ENCODE measurements at places on chromosomes 5 and 9. TPM values are rescaled to one million over a fixed set of nuclear protein-coding genes. Genes with fewer than 3 reads are reported as not detected.

Gene ADGRD2
- not detected for total RNA-seq

Gene NAIP
- 3.6 TPM for total RNA-seq

GRCh38 chr5:174145821-174146220 is 100.3 kb downstream of the NSG2 start:
- H3K27ac ChIP-seq, result no peak overlapping the region
- H3K27me3 ChIP-seq, result peaks cover 17% of the 10 kb centered on the region
- no peaks in the 10 kb centered on the region for H3K36me3 ChIP-seq
- no peak overlapping the region for H3K4me3 ChIP-seq

DNA sequence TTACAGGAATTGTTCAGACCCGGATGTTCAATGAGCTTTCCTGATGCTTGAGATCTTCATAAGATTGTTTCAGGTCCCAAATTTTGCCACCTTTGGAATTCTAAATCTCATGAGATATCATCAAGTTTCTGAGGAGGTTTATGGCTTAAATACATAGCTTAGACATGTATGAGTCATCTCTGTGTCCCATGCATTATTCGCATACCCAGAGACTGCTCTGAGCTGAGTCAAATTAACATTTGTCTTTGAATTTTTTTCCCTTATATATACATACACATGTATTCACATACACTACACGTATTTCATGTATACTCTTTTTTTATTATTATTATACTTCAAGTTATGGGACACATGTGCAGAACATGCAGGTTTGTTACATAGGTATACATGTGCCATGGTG is 744.6 kb downstream of the BRINP1 start:
- no peaks in the 10 kb centered on the region for H3K27me3 ChIP-seq
- no peaks in the 10 kb centered on the region for H3K36me3 ChIP-seq

- H3K4me3 ChIP-seq, result no peak overlapping the region
- H3K27me3 ChIP-seq, result no peaks in the 10 kb centered on the region
These were observed 124.7 kb upstream of the IRX2 start for GRCh38 chr5:2876183-2876582.

DNA sequence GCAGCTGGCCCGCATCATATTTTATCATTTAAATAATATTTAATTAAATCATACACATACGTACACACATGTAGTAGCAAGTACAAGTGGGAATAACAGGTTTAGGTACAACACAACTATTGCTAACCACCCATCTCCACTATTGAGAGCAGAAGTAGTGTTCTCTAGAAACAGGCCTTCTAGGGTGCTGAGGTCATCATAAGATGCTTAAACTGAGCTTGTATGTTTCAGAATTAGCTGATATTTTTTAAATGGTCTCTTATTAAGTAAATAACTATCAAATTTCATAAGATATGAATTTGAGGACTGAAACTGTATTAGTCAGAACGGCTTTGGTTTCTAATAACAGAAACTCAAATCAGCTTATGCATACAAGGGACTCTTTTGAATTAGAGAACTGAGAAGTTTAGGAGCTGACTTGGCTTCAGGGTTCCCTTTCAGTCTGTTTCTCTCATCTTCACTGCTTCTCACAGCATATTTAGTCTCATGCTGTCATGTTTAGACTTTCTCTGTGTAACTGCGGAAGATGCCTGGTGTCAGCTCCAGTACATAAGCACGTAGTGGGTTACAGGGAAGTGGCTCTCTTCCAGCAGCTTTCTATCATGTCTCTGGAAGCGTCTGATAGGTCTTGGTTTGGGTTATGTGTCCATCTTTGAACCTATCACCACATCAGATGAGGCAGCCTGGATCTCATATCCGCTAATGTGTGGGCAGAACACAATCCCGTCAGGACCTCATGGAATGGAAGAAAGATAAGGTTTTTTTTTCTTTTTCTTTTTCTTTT is 25.0 kb upstream of the OCLN start:
- H3K27me3 ChIP-seq, result no peaks in the 10 kb centered on the region
- no peak overlapping the region for H3K27ac ChIP-seq
- DNase-seq, result no peak
- H3K36me3 ChIP-seq, result no peaks in the 10 kb centered on the region
- H3K4me3 ChIP-seq, result no peak overlapping the region

DNA sequence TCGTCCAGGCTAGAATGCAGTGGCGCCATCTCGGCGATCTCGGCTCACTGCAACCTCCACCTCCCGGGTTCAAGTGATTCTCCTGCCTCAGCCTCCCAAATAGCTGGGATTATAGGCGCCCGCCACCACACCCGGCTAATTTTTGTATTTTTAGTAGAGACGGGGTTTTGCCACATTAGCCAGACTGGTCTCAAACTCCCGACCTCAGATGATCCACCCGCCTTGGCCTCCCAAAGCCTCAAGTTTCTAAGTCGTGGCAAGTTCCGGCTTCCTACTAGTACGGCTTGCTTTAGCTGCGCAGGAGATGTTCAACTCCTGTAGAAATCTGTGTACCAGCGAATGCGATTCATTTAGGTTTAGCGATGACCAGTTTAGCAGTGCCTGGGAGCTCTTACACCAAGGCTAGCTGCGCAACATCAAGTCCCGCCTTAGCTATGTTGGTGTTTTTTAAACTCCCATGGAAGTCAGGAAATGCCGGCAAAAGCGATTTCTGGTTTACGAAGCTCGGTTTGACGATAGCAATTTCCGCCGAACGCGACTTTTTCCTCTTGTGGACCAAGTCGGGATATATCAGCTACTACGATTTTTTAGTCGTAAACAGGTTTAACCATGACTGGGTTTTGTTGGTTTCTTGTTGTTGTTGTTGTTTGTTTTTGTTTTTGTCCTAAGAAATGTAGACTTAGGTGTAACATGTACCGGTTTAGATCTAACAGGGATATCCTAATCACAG is 46.4 kb downstream of the ANXA2R start:
- peak overlapping the region; percentile 43 for H3K4me3 ChIP-seq
- DNase-seq, result peak; percentile 75
- no peaks in the 10 kb centered on the region for H3K36me3 ChIP-seq
- H3K27me3 ChIP-seq, result no peaks in the 10 kb centered on the region
- peaks cover 6% of the 10 kb centered on the region for H3K4me1 ChIP-seq
- H3K27ac ChIP-seq, result peak overlapping the region; percentile 80

- H3K4me1 ChIP-seq, result no peaks in the 10 kb centered on the region
- no peak overlapping the region for H3K4me3 ChIP-seq
- no peak overlapping the region for H3K27ac ChIP-seq
- no peaks in the 10 kb centered on the region for H3K36me3 ChIP-seq
- peaks cover 49% of the 10 kb centered on the region for H3K27me3 ChIP-seq
- DNase-seq, result no peak
These were observed 48.6 kb upstream of the VDAC1 start for GRCh38 chr5:134053314-134053839.
